T-helper 17 cell (primary cell): ENCODE measurements at places on chromosomes 5 and 9.

DNA sequence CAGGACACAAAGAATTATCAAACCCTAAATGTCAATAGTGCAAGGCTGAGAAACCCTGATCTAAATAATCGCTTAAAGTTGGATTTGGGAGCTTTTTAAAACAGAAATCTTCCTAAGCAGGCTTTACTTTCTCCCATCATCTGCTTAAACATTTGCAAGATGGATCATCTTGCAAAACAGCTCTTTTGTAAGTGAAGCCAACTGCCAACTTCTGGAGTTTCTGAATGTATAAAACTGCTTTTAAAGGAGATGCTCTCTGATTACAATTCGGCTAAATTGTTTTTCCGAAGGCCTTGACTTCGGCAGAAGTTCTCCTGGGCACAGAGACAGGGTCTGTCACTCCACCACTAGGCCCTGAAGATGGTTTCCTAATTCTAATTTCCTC is 1.3 kb downstream of the PTPN3 start:
- no peak for DNase-seq

GRCh38 chr5:135315386-135315785 is 83.6 kb downstream of the MACROH2A1 start:
- no peak for DNase-seq

DNA sequence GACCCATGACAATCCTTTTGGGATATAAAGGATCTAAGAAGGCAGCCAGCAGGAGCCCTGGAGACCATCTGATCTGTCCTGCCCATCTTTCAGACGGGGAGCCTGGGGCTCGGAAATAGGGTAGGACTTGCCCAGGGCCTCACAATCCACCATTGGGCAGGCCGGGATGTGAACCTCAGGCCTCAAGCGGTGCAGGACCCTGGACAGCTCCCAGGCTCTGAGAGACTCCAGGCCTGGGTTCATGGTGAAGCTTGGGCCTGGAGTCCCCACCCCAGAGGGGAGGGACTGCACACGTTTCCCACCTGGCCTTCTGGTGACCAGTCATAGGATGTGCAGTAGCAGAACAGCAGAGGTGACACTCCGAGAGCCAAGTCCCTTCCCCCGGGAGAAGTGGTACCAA is 36.6 kb upstream of the RAPGEF1 start:
- no peak for DNase-seq

DNA sequence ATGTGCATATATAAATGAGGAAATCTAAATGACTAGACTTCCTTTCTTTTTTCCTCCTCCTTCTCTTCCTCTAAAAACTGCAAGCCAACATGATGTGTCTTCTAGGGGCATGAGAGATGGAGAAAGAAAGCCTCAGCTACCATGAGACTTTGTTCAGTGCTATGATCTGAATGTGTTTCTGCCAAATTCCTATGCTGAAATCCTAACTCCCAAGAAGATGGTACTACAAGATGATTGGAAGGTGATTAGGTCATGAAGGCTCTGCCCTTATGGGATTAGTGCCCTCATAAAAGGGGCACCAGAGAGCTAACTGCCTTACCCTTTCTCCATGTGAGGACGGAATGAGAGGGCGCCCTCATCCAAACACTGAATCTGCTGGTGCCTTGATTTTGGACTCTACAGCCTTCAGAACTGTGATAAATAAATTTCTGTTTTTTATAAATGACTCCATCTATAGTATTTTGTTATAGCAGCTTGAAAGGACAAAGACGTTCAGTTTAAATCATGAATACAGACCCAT is 72.2 kb upstream of the IL6ST start:
- DNase-seq: no peak

- DNase-seq: no peak
Observed at GRCh38 chr9:5762421-5762820, 70.5 kb downstream of the ERMP1 start.

- no peak for DNase-seq
Observed at GRCh38 chr5:97026721-97027120, 90.8 kb downstream of the LNPEP start.

- no peak for DNase-seq
Observed at GRCh38 chr5:166845044-166845443, 1446.4 kb upstream of the WWC1 start.

DNA sequence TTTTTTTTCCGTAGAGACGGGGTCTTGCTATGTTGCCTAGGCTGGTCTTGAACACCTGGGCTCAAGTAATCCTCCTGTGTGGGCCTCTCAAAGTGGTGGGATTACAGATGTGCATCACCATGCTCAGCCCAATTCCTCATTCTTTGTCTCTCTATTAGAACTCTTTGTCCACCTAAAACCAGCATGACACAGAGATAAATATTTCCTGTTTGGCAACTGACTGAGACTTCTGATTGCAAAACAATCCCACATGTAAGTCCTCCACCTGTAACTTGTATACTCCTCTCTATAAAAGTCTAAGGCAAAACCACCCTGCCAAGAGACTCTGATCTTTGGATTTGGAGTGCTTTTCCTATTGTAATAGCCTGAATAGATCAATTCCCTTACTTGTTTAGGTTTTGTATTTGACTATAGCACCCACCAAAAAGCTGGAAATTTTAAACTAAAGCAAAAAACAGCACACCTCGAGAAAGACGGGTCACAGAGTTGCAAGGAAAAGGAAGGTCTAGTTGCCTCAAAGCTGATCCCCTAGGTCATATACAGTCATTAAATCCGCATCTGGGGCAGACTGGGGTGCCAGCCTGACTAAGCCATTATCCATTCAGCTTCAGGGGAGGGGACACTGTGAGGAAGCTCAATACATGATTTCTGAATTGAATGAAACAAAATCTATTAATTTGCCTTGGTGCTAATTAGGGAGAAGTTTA is 13.5 kb upstream of the KIF27 start:
- DNase-seq: no peak

DNA sequence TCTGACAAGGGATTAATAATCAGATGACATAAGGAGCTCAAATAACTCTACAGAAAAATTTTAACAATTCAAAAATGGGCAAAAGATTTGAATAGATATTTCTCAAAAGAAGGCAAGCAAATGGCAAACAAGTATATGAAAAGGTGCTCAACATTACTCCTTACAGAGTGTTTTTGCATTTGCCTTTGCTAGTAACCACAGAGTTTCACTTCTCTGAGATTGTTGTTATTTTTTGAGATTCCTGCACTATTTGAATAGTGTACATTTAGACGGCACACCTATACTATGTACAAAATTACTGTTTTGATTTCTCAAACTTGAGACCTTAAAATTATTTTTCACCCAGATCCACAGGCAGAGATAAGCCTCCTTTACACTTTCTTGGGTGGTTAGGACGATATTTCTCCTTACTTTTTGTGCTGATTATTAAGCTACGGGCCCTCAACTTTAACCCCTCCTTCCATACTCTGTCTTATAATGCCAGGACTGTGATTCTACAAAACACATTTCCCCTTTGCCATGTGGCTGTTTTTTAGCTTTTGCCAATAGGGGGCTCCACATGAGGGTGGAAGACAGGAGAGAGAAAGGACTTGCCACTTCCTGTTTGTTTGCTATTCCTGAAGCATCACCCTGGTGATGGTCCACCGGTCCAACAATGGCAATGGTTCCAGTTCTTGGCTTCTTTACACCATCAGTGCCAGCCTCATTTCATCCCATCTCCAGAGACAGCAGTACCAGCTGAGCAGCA is 65.0 kb upstream of the DAP start:
- DNase-seq: no peak

GRCh38 chr5:149223081-149223848 is 48.4 kb upstream of the AFAP1L1 start:
- no peak for DNase-seq

GRCh38 chr9:33041432-33042188 is 16.5 kb downstream of the DNAJA1 start:
- no peak for DNase-seq

- no peak for DNase-seq
Observed at GRCh38 chr9:27451207-27451797, 72.8 kb upstream of the IFNK start.

- DNase-seq: no peak
Observed at GRCh38 chr9:109907400-109907799, 127.4 kb downstream of the PALM2AKAP2 start.

GRCh38 chr9:20340511-20340861 is 281.8 kb downstream of the MLLT3 start:
- DNase-seq: no peak

GRCh38 chr9:122346478-122347347 is 24.1 kb upstream of the PTGS1 start:
- DNase-seq: no peak

GRCh38 chr9:33148367-33149014 is 18.6 kb downstream of the B4GALT1 start:
- no peak for DNase-seq
